ENCODE measurements at places on chromosomes 7 and 10.

GRCh38 chr10:121812031-121812430 lies 115.8 kb downstream of the ATE1 start:
- no peak for DNase-seq

DNA sequence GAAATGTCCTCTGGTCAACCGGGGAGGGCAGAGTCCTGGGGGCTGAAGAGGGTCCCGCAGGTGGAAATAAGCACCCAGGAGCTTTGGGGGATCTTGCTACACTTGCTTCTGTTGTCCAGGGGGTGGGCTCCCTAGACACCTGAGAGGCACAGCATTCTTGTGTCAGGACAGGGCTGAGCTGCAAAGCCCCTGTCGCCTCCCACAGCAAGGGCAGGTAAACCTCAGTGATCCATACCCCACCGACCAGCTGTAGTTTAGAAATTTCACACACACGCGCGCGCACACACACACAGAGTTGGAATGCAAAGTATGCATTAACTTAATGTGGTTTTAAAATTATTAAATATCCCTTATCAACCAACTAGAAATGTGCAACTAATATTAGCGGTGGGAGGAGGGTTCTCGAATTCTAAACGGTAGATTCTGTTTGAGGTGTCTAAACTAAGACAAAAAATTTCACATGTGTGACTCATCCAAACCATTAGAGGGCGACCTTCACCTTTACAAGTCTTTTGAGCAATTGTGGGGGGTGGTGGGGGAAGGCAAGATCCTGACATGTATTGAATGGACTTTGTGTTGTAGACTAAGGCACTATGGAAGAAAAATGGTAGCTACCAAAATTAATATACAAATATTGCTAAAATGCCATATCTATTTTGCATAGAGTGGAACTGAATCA lies 34.3 kb upstream of the PTF1A start:
- DNase-seq: no peak

DNA sequence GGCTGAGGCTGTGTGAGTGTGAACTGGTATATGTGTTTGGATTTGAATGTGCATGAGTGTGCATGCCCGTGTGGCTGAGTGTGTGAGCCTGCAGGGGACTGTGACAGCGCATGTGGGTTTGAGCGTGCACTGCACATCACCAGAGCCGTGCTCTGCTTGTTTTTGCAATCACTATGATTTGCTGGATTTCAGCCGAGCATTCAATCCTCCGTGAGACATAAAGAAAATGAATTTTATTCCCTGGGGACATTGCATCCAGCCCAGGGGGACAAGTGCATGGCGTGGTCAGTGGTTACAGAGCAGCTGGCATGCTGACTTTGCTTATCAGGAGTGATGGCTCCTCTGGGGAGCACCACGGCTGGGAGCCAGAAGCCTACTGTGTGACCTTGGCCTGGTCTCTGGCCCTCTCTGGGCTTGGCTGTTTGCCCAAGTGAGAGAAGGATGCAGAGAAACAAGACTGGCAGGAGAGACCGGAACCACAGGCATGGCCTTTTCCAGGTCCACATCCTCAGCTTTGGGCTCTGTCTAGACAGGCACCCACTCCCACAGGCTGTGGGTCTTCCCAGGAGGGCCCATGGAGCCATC lies 160.2 kb upstream of the UNC5B start:
- no peak for DNase-seq

GRCh38 chr7:45073031-45073785 lies 15.6 kb downstream of the NACAD start:
- peak; percentile 66 for DNase-seq

DNA sequence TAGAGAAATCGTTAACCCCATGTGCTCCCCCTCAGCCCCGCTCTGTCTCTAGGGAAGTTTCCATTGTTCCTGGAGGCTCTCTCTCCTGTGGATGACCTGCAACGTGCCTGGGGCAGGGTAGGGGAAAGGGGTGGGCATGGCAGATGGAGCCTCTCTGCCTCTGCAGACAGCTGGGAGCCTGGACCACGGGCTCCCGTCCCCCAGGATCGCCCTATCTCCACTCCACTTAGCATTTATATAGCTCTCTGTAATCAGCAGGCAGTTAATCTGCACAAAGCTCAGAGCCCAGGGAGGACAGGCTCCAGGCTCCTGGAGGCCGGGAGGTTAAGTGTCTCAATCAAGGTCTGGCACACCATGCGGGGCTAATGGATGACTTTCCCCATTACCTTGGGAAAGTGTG lies 369.7 kb downstream of the PLXNA4 start:
- peak; percentile 86 for DNase-seq

DNA sequence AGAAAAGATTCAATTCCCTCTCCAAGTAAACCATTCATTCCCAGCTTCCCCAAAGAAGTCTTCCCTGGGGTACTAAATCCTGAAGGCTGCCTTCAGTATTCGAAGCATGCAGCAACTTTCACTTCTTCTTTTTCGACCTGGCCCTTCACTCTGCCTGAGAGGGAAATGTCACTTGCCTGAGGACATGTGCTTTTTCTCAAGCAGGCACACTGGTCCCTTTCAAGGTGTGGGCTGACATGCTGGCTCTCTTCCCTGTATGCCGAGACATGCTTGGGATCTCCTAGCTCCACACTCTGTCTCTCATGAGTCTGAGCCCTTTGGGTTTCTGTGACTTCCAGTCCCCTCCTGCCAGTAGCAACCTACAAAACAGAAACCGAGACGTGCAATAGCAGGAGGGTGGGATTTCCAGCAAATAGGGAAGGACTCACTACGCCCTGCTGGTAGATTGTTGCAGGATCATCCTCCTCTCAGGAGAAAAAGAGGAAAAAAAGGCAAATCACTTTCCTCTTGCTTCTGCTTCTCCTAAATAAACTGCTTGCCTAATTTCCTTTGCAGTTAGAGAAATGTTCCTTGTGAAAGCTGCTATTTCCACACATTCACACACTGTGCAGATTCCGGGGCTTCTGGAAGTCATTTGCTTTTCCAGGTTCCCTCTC lies 33.5 kb downstream of the FIGNL1 start:
- no peak for DNase-seq

DNA sequence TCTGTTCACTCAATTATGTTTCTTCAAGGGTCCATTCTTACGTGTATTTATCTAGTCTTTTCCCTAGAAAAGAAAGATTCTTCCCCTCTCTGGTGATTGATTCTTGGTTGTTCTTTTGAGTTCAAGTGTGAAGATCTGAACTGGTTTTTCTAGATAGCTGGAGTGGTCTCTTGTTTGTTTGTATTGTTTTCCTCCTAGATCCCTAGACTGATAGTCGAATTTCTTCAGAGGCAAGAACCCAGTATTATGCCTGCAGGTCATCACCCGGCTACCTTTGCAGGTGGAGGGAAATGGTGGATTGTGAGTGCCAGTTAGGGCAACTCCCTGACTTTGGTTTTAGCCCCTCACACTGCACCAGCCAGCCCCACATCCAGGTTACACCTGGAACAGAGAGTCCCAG lies 2.2 kb upstream of the RSU1 start:
- DNase-seq: no peak

DNA sequence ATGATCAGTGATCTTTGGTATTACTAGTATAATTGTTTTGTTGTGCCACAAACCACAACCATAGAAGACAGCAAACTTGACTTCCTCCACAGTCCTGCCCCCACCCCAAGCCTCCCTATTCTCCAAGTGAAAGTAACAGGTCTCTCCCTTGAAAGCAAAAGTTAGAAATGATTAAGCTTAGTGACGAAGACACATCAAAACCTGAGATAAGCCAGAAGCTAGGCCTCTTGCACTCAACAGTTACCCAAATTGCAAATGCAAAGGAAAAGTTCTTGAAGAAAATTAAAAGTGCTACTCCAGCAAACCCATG lies 7.5 kb downstream of the SAR1A start:
- DNase-seq: no peak

GRCh38 chr10:3782451-3783315 lies 2.3 kb downstream of the KLF6 start:
- no peak for DNase-seq

DNA sequence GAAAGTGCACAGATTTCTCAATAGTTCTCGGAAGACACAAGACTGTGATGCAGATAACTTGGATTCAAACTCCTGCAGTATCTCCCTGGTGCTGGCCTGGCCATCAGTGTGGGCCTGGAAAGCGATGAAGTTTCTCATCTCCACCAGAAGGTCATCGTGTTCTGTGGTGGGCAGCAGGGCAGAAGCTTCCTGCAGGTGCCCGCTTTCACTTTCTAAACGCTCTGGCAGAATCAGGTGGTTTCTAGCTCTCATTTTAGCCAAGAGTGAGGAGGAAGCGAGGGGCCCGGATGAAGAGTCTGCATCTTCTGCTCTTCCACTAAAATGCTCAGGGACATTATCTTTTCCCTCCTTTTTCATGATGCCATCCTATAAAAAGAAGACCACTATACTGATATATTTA lies 63.0 kb upstream of the DRGX start:
- DNase-seq: no peak

DNA sequence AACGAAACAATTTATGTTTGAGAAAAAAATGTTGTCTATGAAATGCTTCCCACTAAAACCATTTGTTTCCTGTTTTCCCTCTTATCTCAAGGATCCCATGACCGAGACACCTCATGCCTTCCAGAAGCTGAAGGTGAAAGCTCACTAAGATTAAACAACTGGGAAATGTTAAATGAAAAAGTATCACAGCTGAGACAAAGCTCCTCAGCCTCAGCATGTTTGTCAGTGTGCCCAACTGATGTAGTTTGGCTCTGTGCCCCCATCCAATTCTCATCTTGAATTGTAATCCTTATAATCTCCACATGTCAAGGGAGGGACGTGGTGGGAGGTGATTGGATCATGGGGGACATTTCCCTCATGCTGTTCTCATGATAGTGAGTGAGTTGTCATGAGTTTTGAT lies 327.3 kb downstream of the HTR7 start:
- no peak for DNase-seq

- DNase-seq: no peak
These were observed 179.4 kb upstream of the INHBA start for GRCh38 chr7:41882256-41882655.

- DNase-seq: peak; percentile 55
These were observed 149.4 kb downstream of the SNX10 start for GRCh38 chr7:26441002-26441521.
